ENCODE measurements at places on chromosomes 6 and 20.
A peak's percentile ranks its signal among the peaks of the same experiment; 100 is the strongest.

DNA sequence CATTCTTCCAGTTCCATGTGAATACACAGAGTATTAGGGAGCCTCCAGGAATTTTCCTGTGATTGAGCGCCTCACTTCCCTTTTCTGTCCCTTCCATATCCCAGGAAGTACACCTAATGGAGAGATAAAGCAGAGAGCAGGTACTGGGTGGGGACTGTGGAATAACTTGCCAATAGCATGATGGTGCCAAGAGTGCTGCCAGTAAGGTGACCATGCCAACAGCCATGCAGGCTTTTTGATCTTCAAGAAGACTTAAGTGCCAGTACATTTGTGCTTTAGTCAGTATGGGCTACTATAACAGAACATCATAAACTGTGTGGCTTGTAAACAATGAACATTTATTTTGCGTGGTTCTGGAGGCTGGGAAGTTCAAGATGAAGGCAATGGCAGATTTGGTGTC, 160.2 kb upstream of the RIMS1 start:
- no peak for DNase-seq

GRCh38 chr6:41607736-41608135, 30.5 kb upstream of the MDFI start:
- no peak for DNase-seq

GRCh38 chr6:113292646-113293422, 564.3 kb upstream of the MARCKS start:
- DNase-seq: no peak

DNA sequence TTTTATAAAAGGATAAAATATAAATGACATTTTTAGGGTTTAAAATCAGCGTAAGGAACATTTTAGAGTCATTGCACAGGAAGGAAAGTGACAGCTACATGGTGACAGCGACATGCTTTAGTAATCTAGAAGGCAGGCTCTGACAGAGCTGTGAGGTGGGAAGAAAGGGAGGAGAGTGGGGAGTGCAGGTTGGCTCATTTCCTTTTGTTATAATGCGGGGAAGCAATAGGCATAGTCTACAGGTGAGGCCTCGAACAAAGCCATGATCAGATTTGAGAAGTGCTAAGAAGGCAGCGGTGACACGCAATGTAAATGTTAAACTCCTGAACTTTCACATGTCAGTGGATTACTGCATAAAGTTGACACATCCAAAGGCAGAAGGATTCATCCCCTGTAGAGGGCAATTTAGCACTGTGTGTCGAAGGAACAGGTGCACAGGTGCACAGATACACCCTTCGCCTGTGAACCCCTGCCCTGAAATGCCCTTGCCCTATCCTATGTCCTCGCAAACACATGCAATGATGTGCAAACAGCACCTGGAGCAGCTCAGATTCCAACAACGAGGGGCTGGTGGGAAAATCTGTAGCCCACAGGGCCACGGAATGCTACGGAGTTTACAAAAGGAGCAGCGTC, 32.4 kb upstream of the SMOC2 start:
- peak; percentile 26 for DNase-seq

- DNase-seq: no peak
Observed at GRCh38 chr6:43946641-43947363, 176.8 kb downstream of the VEGFA start.

DNA sequence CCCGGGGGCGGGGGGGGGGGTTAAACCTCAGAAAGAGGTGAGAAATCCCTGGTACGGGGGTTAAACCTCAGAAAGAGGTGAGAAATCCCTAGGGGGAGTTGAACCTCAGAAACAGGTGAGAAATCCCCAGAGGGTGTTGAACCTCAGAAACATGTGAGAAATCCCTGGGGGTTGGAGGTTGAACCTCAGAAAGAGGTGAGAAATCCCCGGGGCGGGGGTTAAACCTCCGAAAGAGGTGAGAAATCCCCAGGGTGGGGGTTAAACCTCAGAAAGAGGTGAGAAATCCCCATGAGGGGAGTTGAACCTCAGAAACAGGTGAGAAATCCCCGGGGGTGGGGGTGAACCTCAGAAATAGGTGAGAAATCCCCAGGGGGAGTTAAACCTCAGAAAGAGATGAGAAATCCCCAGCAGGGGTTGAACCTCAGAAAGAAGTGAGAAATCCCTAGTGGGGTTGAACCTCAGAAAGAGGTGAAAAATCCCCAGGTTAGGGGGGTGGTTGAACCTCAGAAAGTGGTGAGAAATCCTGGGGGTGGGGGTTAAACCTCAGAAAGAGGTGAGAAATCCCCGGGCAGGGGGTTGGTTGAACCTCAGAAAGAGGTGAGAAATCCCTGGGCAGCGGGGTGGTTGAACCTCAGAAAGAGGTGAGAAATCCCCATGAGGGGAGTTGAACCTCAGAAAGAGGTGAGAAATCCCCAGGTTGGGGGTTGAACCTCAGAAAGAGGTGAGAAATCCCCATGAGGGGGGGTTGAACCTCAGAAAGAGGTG, 87.4 kb downstream of the PLG start:
- no peak for DNase-seq

DNA sequence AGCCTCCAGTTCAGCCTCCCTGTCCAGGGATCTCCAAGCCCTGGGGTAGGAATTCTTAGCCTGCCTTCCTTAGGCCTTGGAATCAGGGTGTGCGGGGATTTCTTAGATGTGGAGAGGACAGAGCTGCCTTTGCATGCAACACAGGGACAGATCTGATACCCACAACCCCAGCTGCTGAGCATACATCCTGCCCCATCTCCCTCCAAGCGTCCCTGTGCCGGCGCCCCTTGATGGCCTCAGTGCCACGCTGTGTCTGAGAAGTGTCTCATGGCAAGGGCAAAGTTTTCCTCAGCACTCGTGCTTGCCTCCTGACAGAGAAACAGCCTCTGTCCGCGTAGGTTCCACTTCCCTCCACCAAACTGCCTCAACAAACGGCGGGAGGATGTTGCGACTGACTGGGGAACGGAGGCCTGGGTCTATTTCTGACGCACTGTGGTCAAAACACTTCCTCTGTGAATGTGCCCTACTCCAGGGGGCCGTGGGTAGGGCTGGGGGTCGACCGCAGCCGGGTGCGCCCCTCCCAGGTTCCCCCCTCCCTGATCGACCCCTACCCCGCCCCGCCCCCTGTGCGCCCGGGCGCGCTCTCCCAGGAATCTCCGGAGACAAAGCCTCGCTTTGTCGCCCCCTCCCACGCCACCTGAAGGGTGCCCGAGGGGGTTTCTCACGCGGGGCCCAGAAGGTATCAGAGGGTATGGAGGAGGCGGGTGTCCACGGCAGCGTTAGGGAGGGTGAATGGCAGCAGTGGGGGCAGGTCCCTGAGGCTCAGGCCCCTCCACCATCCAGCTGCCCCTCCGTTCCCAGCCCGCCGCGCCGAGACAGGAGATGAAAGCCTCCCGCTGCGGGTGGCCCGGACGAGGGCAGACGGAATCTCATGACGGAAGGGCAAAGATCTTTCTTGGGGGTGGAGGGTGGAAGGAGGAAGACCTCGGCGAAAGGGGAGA, 806 bp downstream of the MICAL1 start:
- peak; percentile 41 for DNase-seq
